Thoracic aorta endothelial cell (primary cell): ENCODE measurements at places on chromosomes 3 and 15. TPM values are rescaled to one million over a fixed set of nuclear protein-coding genes. Genes with fewer than 3 reads are reported as not detected.

GOLGA8R gene
- total RNA-seq, result 0.53 and 1.3 TPM in 2 replicates

PLA2G4D gene
- not detected in 2 replicates for total RNA-seq

FAH gene
- 11.7 and 17.2 TPM in 2 replicates for total RNA-seq

ATP8B4 gene
- total RNA-seq, result not detected in 2 replicates

UROC1 gene
- total RNA-seq, result not detected in 2 replicates

SLC30A4 gene
- total RNA-seq, result 6.8 and 8.5 TPM in 2 replicates

SEMA5B gene
- total RNA-seq, result 0.07 TPM in 1 of 2 replicates, not detected in the other

SHC4 gene
- 0.53 and 0.65 TPM in 2 replicates for total RNA-seq

CFAP91 gene
- total RNA-seq, result 0.13 and 0.29 TPM in 2 replicates

ROBO2 gene
- under 0.01 TPM in 1 of 2 replicates, not detected in the other for total RNA-seq

SEMA3B gene
- total RNA-seq, result 0.40 and 0.79 TPM in 2 replicates

ITIH1 gene
- not detected in 2 replicates for total RNA-seq

PLSCR5 gene
- total RNA-seq, result not detected in 2 replicates

FANCD2 gene
- 38.4 and 52.9 TPM in 2 replicates for total RNA-seq

C2CD4A gene
- 1.3 and 2.9 TPM in 2 replicates for total RNA-seq

TLNRD1 gene
- total RNA-seq, result 24.9 and 27.5 TPM in 2 replicates

TERC gene
- 117 and 176 TPM in 2 replicates for total RNA-seq

AMOTL2 gene
- 104 and 116 TPM in 2 replicates for total RNA-seq

C3orf85 gene
- not detected in 2 replicates for total RNA-seq

GPR15 gene
- not detected in 2 replicates for total RNA-seq

GOLGA8H gene
- 1.4 and 2.1 TPM in 2 replicates for total RNA-seq

SKOR1 gene
- 0.07 TPM in 1 of 2 replicates, not detected in the other for total RNA-seq
